ENCODE measurements at places on chromosomes 6 and 20.

DNA sequence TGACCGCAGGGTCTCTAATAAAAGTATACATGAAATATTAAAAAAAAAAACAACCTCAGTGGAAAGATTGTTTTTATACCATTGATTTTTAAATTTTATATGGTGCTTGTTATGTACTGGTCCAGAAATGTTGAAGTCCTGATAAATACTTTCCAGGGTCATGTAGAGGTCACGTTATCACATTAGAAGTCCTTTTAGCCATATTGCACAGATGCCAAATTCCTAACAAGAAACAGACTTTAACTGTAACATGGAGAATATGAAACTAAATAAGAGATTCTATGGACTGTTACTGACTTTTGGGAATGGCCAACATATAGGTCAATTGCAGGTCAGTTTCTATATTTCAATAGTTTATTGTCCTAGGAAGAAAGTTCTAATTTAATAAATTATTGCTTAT is 89.0 kb downstream of the ADGRB3 start:
- DNase-seq: no peak

DNA sequence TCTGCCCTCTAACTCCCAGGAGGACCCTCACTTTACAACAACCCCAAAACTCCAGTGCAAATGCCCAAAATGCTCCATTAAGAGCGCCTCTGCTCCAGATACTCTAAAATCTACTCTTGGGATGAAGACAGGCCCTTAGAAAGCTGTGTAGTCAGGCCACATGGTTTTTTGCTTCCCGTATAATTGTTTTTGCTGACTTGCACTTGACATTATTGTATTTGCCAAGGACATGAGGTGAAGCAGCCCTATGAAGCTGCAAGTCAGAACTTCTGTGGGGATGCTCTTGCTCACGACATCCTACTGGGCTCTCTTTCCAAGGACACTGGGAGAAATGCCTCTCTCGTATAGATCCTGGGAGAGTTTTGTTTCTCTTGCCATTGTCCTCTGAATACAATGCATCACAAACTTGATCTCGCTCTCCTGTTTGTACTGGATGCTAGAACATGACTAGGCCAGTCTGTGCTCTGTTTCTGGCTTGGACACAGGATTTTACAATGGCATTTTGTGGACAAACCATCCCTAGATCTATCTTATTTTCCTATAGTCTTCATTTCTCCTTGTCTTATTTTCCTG is 177.2 kb upstream of the DTNBP1 start:
- no peak for DNase-seq

GRCh38 chr6:16468991-16469615 is 230.7 kb downstream of the GMPR start:
- no peak for DNase-seq

GRCh38 chr6:151060096-151060765 is 179.5 kb upstream of the AKAP12 start:
- DNase-seq: peak; percentile 97

DNA sequence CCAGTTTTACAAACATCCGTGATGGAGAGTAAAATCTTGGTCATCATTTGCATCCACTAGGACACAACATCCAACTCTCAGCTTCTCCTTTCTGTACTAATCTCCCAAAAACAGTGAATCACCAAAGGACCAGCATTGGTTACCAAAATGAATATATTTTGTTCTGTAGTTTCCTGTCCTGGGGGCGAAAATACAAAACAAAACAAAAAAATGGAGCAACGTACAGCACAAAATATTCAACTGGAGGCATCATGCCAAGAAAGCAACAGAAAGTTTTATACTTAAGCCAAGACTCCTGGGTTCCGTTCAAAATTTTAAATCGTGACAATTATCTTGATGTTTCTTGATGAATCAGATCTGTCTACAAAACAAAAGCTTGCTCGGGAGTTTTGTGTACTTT is 126.6 kb upstream of the CCDC28A start:
- DNase-seq: no peak

DNA sequence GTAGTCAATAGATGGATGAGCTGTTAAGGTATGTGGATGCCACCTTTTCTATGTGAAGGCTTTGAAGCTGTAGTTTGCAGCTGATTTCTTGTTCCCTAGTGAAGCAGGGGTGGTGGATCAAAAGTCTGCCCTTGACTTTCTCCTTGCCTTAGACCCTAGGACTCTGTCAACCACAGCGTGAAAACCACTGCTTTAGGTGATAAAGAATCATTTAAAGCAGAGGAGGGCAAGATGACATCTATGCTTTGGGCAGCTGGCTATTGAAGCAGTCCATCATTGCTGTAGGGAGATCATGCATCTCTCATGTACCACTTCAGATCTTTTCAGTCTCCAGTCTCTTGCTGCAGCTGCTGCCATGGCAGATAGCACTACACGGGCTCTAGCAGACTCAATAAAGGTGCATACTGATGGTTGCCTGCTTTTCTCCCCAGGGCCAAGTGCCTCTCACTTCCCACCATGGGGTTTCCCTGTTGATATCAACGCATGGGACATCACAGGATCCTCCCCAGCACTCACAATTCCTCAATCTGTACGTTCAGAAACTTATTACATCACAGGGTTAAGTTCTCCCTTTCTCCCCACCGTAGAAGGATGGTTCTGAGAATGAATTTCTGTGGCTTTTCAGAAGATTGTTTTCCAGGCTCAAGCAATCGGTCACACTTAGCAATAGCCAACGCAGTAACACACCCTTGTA is 122.0 kb upstream of the STMND1 start:
- DNase-seq: no peak

DNA sequence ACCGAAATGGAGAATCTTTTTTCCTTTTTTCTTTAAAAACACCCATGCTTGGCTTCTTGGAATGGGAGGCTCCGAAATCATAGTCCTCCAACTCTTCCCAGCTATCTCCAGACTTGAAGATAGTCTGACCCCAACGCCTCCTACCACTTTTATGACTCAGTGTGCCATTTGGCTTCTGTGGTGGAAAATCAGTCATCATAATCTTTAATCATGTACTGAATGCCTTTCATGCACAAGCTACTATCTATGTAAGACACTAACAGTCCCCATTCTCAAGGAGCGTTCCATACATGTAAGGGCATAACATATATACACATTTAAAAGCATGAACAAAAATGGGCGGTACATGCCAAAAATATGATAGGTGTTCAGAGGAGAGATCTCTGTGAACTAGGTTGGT is 44.1 kb downstream of the TMEM14B start:
- no peak for DNase-seq

- no peak for DNase-seq
Observed at GRCh38 chr6:40308533-40309306, 278.4 kb downstream of the LRFN2 start.

GRCh38 chr6:40349901-40350746 is 237.0 kb downstream of the LRFN2 start:
- DNase-seq: no peak

- no peak for DNase-seq
Observed at GRCh38 chr6:34059136-34059731, 86.7 kb downstream of the GRM4 start.

DNA sequence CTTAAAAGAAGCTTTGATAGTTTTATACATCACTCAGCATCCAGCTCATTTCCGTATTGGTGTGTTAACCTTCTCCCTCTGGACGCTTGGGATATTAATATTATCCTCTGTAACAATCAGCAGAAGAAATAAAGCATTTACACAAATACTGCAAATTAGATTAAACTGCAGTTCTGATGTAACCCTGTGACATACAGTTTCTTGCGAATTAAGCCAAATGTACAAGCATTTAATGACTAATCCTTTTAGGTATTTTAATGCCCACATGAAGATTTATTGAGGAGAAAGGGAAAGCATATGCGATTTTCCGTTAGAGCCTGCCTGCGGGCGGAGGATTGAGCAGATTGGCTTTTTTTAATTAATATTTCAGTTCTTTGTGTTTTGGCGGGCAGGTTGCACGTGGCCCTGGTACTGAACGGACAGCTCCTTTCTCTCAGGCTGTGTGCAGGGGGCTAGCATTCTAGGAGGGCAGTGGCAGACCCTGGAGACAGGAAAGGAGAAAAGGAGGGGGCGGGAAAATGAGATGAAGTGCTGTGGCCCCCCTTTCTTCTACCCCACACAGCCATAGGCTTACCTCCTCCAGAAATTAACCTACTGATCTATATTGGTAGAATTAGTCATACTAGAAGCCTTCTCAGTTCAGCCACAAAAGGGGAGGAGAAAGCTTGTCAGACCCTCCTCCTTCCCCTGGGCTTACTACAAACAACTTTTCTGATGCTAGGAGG is 14.1 kb upstream of the TFAP2D start:
- no peak for DNase-seq

DNA sequence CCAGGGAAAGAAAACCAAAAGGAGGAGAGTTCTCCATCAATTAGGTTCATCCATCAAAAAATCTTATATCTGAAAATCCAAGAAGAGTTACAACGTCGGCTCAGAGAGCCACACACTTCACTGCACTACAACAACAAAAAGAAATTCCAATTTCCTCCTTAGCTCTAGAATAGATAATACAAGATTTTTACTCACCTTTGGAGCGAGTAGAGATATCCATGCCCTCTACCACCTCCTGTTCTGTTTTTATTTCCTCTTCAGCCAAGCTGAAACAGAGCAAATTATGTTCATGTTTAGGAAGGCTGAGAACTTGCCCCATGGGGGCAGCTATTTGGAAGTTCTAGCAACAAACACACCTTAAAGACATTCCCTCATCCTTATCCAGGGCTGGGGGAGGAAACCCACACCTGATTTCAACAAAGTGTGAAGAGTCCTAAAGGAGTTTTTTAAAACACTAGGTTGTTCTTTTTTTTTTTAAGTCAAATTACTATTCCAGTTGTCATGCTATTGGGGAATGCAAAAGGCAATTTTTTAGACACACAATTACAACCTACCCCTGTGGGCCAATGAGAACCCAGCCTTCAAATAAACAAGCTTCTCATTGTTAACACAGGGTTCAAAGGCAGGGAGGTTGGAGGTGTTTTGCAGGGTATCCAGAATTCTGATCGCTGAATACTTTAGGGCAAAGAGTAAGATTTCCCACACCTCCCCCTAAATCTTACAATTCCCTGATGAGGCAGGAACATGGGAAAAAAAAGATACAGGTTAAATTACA is 8.7 kb downstream of the ZMYND8 start:
- DNase-seq: no peak

Measured in kidney epithelial cell (primary cell).